ENCODE measurements at places on chromosomes 1 and 21.

GRCh38 chr21:46207006-46207919 is 21.3 kb downstream of the LSS start:
- DNase-seq = no peak

DNA sequence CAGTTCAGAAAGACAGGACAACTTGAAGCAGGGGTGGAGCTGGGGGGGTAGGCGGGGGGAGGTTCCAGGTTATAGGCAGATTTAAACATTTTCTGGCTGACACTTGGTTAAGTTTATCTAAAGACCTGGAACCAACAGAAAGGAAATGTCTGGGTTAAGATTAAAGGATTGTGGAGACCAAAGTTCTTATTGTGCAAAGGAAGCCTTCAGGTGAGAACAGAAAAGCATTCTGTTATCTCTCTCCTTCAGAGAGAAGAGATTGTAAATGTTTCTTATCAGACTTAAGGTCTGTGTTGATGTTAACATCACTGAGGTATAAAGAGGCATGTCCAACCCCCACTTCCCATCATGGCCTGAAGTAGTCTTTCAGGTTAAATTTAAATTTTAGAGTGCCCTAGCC is 3.7 kb upstream of the ACADM start:
- DNase-seq = no peak

GRCh38 chr21:17612023-17612564 is 607 bp downstream of the BTG3 start:
- DNase-seq = no peak

GRCh38 chr1:59761443-59761842 is 53.3 kb upstream of the HOOK1 start:
- no peak for DNase-seq

DNA sequence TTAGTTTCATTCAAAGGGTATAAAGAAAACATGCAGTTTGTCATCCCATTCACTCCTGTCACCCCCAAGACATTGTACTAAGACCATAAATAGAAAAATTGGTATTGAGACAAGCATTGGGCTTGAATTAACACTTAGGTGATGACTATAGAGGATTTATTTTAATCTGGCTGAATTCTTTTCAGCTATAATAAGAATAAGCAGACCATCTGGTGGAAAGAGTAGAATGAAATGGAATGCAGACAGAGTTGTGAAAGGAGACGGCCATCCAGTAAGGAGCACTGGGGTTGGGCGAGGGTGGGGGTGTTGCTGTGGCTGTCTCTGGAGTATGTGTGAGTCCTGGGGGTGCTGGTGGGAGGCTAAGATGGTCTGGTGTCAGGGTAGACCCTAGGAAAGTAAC is 125.0 kb upstream of the IVNS1ABP start:
- DNase-seq = no peak

GRCh38 chr1:161736335-161736969 is 13.1 kb upstream of the DUSP12 start:
- DNase-seq = no peak

GRCh38 chr21:39232861-39233291 is 49.6 kb upstream of the PSMG1 start:
- DNase-seq = no peak

DNA sequence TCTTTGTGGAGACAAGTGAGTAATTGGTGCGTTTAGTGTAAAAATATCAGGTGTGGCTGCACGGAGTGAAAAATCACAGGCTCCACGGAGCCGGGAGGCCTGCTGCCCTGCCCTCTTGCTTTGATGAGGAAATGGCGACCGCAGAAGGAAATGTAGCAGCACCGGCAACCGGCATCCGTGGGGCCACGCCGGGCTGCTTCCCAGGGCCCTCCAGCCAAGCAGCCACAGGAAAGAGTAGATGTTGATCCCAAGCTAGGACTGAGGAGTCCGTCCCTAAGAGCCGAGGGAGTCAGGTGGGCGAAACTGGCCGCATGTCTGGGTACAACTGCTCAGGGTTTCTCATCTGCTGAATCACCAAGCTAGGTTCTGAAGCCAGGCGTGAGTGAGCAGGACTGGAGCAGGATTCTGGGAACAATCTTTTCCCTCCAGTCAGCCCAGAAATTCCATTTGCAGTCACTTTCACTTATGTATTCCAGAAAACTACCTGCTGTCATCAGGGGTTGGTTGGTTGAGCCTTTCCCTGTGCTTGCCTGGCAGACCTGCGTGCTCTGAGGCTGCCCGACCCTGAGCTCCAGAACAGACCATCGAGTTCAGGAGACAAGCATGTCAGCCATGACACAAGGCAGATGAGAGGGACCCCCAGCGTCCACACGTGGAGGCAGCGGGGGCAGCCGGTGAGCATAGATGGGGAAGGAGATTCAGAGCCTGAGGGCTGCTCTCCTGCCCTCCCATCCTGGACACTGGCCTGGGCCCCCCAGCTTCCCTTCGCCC is 5.8 kb upstream of the ITGB2 start:
- DNase-seq = peak; percentile 54

DNA sequence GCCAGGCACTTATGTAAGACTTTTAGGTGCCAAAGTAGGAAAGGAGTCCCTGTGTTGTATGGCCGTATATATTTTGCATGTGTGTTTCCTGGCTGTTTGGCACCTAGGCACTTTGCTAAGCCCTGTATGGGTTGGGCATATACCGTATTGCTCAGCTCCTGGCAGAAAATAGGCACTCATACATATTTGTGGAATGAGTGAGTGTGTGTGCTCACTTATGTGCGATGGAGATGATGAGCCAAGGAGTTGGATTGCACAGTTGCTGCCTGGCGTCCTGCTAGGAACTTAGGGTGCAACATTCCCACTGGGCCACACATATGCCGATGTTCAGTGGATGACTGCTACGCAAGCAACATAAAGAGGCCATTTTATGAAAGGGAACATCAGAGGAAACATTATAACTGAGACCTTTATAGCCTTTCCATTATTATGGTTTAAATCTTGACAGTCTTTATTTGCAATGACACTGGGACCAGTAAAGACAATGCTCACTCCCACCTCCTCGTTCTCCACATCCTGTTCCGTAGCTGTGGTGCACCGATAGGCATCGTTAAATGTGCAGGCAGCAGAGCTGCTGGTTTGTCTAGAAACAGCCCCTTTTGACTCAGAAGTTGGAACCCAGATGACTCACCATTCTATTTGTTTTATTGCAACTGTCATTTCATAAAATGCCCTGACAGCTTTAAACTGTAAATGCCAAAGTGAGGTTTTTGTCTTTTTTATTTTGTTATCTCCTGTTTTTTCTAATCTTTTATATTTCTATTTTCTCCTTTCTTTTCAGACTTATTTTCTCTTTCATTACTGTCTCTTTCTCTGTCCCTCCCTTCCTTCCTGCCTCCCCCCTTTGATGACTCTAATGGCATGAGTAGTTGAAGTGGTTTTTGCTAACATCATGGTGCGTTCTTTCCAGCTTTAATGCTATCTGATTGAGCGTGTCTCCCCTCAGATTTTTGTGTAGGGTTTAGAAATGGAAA is 36.1 kb downstream of the PEX14 start:
- DNase-seq = peak; percentile 66

DNA sequence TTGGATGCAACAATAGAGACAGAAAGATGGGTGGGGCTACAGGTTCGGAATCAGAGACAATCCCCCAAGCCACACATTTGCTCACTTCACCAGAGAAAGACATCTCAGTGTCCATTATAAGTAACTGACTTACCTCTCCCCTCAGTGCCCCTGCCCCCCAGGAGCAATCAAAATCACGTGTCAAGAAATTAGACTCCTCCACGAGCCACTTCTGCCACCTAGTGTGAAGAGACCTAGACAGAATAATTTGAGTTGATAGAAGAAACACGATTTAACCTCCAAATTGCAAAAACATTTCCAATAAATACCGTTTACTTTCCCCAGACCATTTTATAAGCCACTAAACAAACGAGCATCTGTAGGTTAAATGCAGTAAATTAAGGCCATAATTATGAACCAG is 123.2 kb downstream of the SLC30A10 start:
- no peak for DNase-seq

DNA sequence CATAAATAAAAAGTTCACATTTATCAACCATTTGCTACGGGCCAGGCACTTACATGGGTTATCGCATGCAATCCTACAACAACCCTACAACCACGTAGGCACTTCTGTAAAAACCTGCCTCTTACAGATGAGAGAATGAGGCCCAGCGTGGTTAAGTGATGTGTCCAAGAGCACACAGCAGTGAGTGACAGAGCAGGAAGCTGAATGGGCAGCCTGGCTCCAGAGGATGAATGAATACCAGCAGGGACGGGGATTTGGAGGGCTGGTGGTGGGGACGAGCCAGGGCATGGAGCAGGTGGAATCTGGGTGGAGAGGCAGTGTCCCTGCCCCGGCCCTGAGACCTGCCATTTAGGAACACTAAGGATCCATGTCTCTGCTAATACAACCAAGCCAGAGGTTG is 35.5 kb downstream of the SYF2 start:
- DNase-seq = no peak

GRCh38 chr1:90534663-90535295 is 182.3 kb downstream of the BARHL2 start:
- no peak for DNase-seq

GRCh38 chr1:64877598-64877997 is 88.8 kb downstream of the JAK1 start:
- DNase-seq = no peak

DNA sequence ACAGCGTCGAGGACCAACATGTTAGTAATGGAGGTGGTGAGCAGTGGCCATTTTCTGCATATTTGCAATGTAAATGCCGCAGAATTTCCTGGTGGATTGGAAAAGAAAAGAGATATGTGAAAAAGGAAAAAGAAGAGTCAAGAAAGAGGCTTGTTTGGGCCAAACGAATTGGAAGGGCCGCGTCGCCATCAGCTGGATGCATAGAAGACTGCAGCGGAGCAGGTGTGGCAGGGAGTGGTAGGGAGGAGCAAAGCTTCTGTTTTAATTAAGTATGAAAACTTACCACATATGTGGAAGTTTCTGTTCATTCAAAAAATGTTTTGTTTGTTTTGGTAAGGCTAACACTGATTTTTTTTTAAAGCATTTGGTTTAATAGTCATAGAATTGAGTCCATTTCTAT is 690.7 kb downstream of the NCAM2 start:
- no peak for DNase-seq

DNA sequence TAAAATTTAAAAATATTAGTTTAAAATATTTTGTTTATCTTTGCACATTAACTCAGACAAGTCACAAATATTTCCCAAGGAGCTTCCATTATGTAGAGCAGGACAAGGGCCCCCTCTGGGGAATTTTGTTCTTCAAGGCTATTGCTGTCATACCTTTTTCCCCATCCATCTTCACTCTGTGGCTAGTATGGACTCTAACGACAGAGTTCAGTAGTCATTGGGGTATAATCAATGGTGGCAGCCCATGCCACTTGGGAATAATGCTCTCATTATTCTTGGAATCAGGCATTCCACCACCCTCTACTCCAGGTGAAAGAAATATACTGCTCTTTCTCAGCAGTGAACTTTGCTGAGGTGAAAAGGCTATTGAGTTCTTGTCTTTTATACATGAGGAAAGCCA is 38.5 kb upstream of the ERO1B start:
- DNase-seq = no peak

DNA sequence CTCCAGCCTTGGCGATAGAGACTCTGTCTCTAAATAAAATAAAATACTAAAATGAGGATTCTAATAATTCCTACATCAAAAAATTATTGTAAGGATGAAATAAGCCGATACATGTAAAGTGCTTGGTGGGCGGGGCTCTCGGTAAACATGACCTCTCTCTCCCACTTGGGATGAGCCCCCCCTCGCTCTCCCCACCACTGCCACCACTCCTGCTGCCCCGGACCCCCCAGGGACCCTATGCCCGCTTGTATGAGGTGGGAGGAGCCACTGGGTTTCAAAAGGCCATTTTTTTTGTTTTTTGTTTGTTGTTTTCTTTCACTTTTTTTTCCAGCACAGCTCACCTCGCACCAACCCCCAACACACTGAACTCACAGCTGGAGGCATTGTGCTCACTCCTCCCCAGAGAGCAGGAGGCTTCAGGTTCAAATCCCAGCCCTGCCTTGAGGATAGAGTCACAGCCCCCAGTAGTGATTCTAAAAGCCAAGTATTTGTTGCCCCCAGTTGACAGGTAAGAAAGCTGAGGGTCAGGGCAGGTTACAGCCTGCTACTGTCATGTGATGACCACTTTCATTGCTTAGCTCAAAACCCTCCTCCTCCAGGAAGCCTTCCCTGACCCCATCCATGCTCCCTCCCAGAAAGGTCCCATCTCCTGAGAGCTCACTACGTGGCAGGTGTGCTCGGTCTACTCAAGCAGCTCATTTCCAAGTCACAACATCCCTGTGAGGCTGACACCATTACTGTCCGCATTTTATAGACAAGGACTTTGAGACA is 4.2 kb downstream of the SDC3 start:
- DNase-seq = no peak

DNA sequence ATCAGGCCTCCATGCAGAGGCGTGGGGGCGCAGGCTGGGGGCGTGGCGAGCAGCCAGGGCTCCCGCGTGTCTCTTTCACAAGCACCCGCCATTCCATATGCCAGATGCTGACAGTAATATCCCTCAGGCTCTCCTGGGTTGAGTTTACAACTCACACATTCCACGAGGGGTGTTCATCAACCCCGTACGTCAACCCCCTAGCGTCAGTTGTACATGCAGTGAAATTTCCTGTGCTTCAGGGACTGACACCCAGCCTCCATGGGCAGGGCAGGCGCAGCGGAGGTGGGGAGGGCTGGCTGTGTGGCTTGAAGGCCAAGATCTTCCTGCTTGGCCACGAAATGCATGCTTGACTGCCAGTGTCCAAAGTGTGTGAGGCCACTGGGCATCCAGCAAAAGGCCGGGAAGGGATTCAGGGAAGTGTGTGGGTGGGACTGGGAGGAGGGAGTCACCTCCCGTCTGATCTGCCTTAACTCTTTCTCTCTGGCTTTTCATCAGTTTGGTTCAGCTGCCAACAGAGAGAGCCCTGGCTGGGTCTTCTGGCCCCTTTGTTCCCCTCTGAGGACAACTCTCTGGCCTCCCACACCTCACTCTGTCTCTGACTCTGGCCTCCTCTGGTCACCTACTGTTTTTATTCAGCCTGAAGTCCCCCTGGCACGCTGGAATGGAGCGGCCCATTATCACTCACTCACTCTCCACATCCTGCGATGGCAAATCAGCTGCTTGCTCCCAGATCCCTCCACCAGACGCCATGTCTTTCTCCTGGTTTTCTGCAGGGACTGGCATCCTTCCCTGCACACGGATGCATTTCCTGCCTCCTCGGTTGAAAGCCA is 33.8 kb downstream of the CLIC6 start:
- no peak for DNase-seq
